ENCODE measurements at places on chromosomes 2 and 18.
A peak's percentile ranks its signal among the peaks of the same experiment; 100 is the strongest.

GRCh38 chr2:173818285-173818684 is 146.9 kb downstream of the SP3 start:
- DNase-seq, result no peak

GRCh38 chr18:59566533-59566971 is 130.7 kb downstream of the CCBE1 start:
- no peak for DNase-seq

DNA sequence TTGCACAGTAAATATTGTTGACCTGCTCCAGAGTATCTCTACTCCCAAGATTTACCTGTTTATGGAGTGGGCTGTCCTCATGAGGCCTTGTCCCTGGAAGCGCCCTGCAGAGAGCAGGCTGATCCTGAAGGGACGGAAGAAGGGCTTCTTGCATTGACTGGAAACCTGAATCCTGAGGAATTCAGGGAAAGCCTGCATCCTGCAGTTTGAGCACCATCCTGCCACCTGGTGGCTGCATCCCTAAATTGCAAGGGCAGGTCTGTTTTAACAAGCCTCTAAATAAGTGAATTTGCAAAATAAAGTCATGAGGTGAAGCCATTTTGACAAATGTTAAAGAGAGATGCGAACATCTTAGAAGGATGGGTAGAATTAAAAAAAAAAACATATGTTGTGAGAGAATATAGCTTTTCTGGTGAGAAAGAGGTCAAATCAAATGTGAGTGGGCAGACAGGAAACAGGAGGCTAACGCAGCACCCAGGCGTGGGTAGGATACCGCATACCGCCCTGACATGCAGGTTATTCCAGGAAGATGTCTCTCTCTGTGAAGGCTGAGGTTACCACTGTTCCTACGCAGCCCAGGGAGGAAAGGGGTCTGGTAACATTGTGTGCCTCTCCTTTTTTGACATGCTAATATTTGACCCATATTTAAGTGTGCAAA is 754.9 kb downstream of the RNF144A start:
- peak; percentile 57 for DNase-seq

- DNase-seq, result no peak
These were observed 83.8 kb upstream of the RIOK3 start for GRCh38 chr18:23369266-23369665.

Measured in kidney tubule cell (primary cell).